Ovary (tissue), 10 donors: ENCODE measurements at places on chromosomes 13 and 19. TPM values are rescaled to one million over a fixed set of nuclear protein-coding genes. Genes with fewer than 3 reads are reported as not detected.
A peak's percentile ranks its signal among the peaks of the same experiment; 100 is the strongest.

- H3K27me3 ChIP-seq, result no peaks in the 10 kb centered on the region
- H3K4me1 ChIP-seq, result peaks cover 9% of the 10 kb centered on the region
- H3K36me3 ChIP-seq, result no peaks in the 10 kb centered on the region
- H3K27ac ChIP-seq, result no peak overlapping the region
- H3K4me3 ChIP-seq, result peak overlapping the region; percentile 47
Measured at GRCh38 chr19:7869910-7870511, 4.2 kb downstream of the PRR36 start.

DNA sequence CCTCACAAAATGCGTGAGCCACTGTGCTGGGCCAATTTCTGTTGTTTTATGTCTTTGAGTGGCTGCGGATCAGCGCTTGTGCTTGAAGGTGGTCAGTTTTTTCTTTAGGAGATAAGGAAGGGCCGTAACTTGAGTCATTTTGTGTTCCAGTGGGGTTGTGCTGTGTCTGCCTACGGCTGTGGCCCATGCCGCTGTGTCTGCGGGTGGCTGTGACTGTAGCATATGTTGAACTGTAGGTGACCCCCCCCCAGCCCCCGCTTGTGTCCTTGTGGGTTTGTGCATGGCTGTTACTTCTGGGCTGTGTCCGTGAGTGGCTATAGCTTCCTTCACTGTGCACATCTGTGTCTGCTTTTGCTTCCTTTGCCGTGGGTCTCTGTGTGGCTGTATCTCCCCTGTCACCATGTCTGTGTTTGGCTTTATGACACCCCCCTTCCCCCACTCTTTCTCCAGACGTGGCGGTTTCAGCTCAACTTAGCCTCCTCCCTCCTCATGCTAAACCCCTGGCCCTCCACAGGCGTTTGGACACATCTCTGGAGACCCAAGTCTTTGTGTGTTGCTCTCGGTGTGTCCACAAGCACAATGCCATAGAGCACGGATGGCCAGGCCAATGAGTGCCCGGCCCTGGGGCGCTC is 675 bp downstream of the PPP1R14A start:
- H3K36me3 ChIP-seq, result no peaks in the 10 kb centered on the region
- H3K4me1 ChIP-seq, result peaks cover 24% of the 10 kb centered on the region
- H3K4me3 ChIP-seq, result peak overlapping the region; percentile 56
- H3K27ac ChIP-seq, result peak overlapping the region; percentile 88
- DNase-seq, result no peak

GRCh38 chr13:104816726-104817125 is 1718.7 kb downstream of the EFNB2 start:
- H3K4me1 ChIP-seq, result no peaks in the 10 kb centered on the region
- H3K27ac ChIP-seq, result no peak overlapping the region
- no peak overlapping the region for H3K4me3 ChIP-seq
- H3K27me3 ChIP-seq, result no peaks in the 10 kb centered on the region
- no peaks in the 10 kb centered on the region for H3K36me3 ChIP-seq

- no peak overlapping the region for H3K27ac ChIP-seq
- no peaks in the 10 kb centered on the region for H3K27me3 ChIP-seq
- H3K4me3 ChIP-seq, result no peak overlapping the region
- DNase-seq, result no peak
- H3K36me3 ChIP-seq, result no peaks in the 10 kb centered on the region
- no peaks in the 10 kb centered on the region for H3K4me1 ChIP-seq
Measured at GRCh38 chr13:86383561-86383960, 584.3 kb upstream of the SLITRK6 start.

DNA sequence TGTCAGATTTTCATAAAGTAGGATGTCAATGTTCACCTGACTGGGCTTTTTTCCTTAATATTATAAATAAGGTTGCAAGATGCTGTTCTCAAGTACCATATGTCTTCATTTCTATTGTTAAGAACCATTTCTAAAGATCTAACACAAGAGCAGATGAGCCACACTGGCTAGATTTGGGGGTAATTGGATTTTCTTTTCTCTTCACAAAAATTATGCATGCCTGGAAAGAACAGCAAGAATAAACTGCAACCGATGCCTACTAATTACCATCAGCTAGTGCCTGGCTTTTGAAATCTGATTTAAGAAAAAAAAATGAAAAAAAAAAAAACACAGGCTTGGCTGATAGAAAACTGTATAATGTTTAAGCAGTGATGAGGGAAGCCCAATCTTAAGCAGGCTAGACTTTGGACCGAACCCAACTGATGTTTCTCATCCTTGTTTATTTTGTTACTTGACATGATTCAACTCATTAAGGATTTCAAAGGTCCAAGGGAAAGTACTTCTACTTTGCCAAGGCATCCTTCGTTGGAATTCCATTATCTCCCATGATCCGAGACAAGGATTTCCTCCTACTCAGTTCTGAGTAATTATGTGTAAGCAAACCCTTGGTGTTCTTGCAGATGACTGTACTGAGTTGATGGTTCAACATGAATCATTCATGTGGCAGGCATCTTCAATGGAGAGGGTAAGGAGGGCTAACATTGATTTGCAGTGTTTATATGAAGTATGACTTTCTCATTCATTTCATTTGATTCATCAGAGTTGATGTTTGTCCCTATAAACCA is 300.5 kb downstream of the SPRY2 start:
- no peak overlapping the region for H3K27ac ChIP-seq
- no peak for DNase-seq
- H3K4me1 ChIP-seq, result no peaks in the 10 kb centered on the region
- no peak overlapping the region for H3K4me3 ChIP-seq
- no peaks in the 10 kb centered on the region for H3K36me3 ChIP-seq

- no peak overlapping the region for H3K4me3 ChIP-seq
- H3K4me1 ChIP-seq, result peaks cover 2% of the 10 kb centered on the region
- no peak overlapping the region for H3K27ac ChIP-seq
- no peaks in the 10 kb centered on the region for H3K36me3 ChIP-seq
- H3K27me3 ChIP-seq, result no peaks in the 10 kb centered on the region
Measured at GRCh38 chr19:57773488-57773887, 4.0 kb downstream of the ZNF586 start.

- no peaks in the 10 kb centered on the region for H3K27me3 ChIP-seq
- H3K36me3 ChIP-seq, result no peaks in the 10 kb centered on the region
- H3K27ac ChIP-seq, result no peak overlapping the region
- no peak overlapping the region for H3K4me3 ChIP-seq
Measured at GRCh38 chr19:13995017-13995728, 10.9 kb downstream of the RFX1 start.

DNA sequence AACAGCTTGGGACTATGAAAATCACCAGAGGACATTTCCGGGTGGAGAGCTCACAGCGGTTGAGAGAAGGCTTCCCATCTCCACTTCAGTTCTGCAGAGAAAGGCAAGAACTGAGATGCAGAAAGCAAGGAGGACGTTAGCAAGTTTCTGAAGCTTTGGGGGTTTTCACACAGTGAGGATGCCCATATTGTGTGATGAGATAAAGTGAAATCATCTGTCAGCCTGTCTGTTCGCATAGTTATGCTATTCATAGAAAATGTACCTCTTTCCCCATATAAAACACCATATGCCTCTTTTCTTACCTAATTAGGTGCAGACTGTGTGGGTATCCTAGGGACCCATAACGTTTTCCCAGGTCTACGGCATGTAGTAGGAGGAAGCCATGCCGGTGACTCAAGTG is 27.5 kb downstream of the ZIC5 start:
- H3K27ac ChIP-seq, result no peak overlapping the region
- no peak overlapping the region for H3K4me3 ChIP-seq
- H3K27me3 ChIP-seq, result no peaks in the 10 kb centered on the region
- H3K4me1 ChIP-seq, result no peaks in the 10 kb centered on the region
- no peak for DNase-seq

DNA sequence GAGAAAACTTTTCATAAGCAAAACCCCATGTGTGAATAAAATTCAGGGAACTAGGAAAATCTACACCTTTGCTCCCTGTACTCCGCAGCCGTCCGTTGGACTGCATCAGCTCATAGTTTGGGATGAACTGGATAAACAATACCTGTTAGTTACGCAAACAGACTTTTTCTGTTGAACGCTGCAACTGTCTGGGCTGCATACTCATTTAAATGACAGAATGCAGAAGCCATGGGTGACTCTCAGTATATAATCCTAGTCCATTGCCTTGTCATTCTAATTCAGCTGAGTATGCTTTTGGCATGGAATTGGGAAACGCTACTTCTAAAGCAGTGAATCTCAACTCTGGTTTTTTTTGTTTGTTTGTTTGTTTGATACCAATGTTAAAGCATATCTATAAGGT is 151.6 kb downstream of the SLITRK1 start:
- H3K36me3 ChIP-seq, result no peaks in the 10 kb centered on the region
- DNase-seq, result no peak
- H3K27ac ChIP-seq, result no peak overlapping the region
- no peak overlapping the region for H3K4me3 ChIP-seq
- no peaks in the 10 kb centered on the region for H3K4me1 ChIP-seq

DNA sequence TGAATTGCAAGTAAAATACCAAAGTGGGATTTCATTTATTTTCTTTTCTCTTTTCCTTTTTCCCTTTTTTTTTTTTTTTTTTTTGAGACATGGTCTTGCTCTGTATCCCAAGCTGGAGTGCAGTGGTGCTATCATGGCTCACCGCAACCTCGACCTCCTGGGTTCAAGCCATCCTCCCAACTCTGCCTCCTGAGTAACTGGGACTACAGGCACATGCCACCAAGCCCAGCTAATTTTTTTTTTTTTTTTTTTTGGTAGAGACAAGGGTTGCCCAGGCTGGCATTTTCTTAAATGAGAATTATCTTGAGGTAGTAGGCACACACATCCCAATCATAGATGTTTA is 68.5 kb upstream of the GPR183 start:
- no peak overlapping the region for H3K27ac ChIP-seq
- H3K36me3 ChIP-seq, result no peaks in the 10 kb centered on the region
- DNase-seq, result no peak

DNA sequence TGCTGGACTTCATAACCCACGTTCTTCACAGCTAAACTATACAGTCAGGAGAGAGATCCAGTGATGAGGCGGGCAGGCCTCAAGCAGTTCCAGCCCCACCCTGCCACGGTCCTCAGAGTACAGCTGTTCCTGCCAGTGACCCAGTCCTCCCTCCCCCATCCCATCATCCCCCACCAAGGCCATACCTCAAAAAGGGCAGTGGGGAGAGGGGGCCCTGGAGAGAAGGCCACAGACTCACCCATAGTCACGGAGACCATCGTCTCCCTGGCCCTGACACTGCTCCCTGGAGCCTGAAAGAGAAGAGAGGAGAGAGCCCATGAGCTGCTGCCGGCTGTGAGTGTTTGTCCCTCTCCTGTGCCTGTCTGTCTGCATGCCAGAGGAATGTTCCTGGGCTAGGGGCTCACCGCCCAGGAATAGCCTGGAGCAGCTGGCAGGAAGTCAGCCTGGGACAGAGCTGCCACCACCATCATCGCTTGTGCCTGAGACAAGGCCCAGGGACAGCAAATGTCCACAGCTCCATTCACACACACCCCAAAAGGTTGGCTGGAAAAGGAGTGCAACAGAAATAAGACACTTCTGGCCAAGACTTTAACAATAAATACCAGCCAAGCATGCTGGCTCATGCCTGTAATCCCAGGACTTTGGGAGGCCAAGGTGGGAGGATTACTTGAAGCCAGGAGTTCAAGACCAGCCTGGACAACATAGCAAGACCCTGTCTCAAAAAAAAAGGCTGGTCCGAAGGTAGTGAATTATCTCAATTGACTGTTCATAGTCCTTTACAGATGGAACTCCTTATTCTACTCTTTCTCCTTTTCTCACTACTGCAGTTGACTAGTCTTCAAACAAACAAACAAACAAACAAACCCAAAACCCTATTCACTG is 6.4 kb downstream of the C19orf47 start:
- no peak overlapping the region for H3K4me3 ChIP-seq
- no peak for DNase-seq
- no peaks in the 10 kb centered on the region for H3K36me3 ChIP-seq
- H3K4me1 ChIP-seq, result no peaks in the 10 kb centered on the region
- H3K27me3 ChIP-seq, result no peaks in the 10 kb centered on the region

GRCh38 chr13:50463719-50464118 is 379.8 kb downstream of the DLEU7 start:
- DNase-seq, result no peak
- no peak overlapping the region for H3K27ac ChIP-seq
- no peaks in the 10 kb centered on the region for H3K27me3 ChIP-seq
- H3K36me3 ChIP-seq, result no peaks in the 10 kb centered on the region

DNA sequence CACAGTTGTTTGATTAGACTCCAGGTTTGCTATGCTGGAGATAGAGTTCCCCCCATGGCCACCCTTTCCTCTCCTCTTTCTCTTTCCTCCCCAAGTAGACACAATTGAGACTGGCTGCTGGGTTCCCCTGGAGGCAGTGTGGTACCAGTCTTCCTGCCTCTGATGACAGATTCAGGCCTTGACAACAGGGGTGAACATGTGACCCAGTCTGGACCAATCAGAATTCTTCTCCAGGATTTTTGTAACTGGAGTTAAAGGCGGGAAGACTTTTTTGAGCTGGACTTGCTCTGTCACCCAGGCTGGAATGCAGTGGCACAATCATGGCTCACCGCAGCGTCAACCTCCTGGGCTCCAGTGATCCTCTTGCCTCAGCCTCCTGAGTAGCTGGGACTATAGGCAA is 48.7 kb downstream of the CCNE1 start:
- no peak for DNase-seq
- H3K36me3 ChIP-seq, result no peaks in the 10 kb centered on the region
- H3K27me3 ChIP-seq, result no peaks in the 10 kb centered on the region
- H3K4me3 ChIP-seq, result no peak overlapping the region

DNA sequence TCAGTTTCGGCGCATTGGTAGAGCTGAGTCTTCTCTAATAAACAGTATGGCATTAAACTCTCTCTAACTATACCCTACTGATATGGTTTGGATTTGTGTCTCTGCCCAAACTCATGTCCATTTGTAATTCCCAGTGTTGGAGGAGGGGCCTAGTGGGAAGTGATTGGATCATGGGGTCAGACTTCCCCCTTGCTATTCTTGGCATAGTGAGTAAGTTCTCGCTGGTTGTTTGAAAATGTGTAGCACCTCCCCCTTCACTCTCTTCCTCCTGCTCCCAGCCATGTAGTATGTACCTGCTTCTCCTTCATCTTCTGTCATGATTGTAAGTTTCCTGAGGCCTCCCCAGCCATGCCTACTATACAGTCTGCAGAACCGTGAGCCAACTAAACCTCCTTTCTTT is 682.7 kb upstream of the ARGLU1 start:
- H3K4me3 ChIP-seq, result no peak overlapping the region
- no peaks in the 10 kb centered on the region for H3K27me3 ChIP-seq
- DNase-seq, result no peak

Gene KCTD15
- total RNA-seq, result 23.7 TPM

Gene SIGLECL1
- total RNA-seq, result not detected

Gene KLK14
- 1.5 TPM for total RNA-seq

Gene ZNF578
- total RNA-seq, result 7.0 TPM

Gene ATXN8OS
- total RNA-seq, result not detected

Gene FFAR1
- total RNA-seq, result 5.0 TPM

Gene ZNF274
- 45.3 TPM for total RNA-seq

Gene ZNF681
- 2.5 TPM for total RNA-seq

Gene ZNF177
- total RNA-seq, result 5.8 TPM

Gene OLFM4
- total RNA-seq, result 0.28 TPM
